Stimulated activated CD8-positive, alpha-beta memory T cell treated with anti-CD3 and anti-CD28 coated beads, Interleukin-15, amount 100 ng/mL, for 24 hours (primary cell): ENCODE measurements at places on chromosomes 1 and 21.

DNA sequence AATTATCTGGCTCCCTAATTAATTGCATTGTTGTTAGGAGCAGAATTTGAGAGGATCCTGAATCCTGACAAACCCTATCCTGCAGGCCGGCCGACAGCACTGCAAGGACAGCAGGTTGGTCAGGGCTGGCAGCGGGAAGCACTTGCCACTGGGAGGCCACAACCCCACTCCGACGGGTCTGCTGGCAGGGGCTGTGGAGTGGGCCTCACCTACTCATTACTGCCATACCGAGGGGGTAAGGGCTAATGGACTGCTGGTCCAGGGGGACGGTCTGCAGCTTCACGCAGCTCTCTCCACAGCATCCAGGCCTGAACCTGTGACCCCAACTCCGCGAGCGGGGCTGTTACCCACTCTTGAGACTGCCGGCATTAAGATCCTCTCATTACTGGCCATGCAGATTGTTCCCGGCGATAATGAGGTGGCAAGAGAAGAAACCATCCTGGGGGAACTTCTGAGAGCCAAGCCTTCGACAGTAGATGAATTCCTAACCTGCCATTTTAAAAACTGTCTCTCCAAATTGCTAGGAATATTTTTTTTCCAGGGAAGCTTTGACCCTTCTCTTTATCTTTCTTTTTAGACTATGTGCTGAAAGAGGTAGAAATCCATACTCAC lies 501.3 kb downstream of the OMA1 start:
- DNase-seq, result no peak

GRCh38 chr1:99439433-99440075 lies 175.3 kb downstream of the PLPPR4 start:
- DNase-seq, result no peak

DNA sequence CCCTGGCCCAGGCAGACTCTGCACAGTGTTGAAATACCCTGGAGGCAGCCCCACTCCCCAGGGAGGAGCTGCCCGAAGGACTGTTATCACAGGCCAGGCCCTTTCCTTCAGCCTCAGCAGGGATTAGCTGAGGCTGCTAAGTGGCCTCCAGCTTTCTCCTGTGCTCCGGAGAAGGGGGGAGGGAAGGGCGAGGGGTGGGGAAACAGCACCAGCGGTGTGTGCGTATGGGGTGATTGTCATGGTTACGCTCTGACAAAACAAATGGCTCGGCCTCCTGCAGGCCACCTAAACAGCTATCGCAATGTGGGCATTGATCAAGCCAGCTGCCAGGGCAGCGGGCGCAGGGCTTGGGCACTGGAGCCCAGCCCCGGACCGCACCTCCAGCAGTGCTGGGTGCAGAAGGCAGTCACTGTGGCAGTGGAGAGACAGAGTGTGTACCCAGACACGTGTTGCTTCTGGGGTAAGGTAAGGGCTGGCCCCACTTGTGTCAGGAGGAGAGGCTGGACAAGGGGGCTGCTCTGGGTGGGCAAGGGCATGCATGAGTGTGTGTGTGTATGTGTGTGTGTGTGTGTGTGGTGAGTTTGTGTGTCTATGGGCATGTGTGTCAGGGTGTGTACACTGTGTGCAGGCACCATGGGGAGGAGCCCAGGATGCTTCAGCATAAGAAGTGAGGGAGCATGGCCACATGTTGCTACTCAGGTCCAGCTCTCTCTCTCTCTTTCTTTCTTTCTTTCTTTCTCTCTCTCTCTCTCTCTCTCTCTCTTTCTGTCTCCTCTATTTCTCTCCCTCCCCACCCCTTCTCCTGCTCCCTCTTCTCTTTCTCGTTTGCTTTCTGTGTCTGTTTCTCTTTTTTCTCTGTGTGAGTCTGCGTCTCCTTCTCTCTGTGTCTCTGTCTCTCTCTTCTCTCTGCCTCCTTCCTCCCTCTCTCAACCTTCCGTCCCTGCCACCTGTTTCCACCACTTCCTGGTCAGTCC lies at the start of gene VWA5B1:
VWA5B1 (plus strand) TSS at position 252 of the 974 bp plus-strand sequence. CDS start 19,727 bp downstream, outside the sequence.
- DNase-seq, result no peak

DNA sequence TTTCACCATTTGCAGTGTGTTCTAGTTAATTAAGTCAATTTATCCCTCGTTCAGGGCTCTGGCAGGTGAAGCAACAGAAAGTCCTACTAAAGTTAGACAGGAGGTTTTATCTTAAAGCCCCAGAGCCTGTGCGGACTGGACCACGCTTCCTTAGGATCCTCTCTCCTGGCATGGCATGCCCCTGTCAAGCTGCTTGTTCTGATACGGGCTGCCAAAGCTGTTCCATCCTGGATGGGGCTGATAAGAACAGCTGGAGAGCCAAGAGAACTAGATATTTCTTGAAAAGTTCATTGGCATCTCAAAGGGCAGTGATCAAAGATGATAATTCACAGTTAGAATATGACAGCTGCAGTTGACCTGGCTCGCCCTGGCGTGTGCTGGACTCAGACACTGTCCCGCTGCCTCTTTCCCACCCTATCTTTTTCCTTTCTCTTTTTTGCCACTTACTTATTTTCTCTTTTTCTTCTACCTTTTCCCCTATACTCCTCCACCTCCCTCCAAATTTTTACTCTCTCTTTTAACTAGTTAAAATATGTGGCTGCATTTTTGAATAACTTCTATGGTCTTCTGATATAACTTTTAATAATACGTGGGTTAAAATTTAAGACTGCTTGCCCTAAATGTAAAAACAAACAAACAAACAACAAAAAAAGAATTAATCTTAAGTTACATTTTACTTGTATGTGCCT lies 96.7 kb downstream of the ABCA4 start:
- DNase-seq, result no peak

GRCh38 chr1:227131193-227131592 lies 187.1 kb downstream of the CDC42BPA start:
- DNase-seq, result no peak

- DNase-seq, result no peak
Measured at GRCh38 chr21:45522381-45522780, 19.9 kb downstream of the SLC19A1 start.

GRCh38 chr1:155327981-155328380 lies 7.3 kb downstream of the RUSC1 start:
- no peak for DNase-seq

DNA sequence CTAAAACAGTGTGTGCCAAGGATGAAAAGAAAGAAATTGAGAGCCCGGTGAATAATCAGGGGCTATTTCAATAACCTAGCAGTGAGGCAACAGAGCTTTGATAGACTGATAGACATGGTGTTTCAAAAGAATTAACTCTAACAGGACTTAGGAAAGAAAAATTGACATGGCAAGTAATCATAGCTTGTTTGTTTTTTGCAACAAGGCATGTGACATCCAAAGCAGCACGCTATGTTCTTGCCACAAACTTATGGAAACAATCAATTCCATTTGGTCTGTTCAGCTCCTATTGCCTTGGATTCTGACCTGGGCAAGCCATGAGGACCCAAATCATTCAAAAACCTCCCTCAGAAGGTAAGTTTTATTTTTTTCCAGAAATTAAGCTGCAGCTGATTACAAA lies 608.5 kb downstream of the SMYD3 start:
- DNase-seq, result no peak

DNA sequence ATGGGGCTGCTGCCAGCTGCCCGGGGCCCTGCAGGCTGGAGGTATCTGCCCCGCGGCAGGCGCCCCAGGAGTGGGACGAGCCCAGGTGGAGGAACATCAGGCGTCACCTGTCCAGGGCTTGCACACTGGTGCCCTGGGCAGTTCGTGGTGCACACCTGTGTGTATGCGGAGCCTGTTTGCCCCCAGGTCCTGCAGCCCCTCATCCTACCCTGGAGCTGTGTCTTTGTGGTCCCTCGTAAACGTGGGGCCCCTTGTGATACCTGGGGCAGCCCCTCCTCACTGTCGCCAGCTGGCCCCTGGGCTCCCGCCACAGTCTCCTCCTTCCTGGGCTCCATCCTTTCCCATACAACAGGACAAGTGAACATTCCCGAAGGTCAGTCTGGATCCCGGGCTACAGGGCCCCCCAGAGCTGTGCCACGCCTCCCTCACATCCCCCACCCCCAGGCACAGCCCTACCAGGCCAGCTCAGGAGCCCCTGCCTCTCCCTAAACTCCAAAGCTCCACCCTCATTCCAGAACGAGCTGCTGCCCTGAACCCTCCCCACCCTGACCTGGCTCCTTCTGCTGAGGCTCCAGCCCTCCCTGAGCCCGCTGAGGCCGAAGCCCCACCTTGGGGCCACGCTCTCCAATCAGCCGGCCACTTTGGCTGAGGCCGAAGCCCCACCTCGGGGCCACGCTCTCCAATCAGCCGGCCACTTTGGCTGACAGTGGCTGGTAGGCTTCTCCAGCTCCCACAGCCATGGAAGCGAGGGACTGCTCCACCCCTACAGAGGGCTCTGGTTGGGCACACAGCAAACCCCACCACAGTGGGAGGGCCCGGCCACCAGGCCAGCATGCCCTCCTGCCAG lies 42.6 kb downstream of the UBE2G2 start:
- DNase-seq, result no peak

DNA sequence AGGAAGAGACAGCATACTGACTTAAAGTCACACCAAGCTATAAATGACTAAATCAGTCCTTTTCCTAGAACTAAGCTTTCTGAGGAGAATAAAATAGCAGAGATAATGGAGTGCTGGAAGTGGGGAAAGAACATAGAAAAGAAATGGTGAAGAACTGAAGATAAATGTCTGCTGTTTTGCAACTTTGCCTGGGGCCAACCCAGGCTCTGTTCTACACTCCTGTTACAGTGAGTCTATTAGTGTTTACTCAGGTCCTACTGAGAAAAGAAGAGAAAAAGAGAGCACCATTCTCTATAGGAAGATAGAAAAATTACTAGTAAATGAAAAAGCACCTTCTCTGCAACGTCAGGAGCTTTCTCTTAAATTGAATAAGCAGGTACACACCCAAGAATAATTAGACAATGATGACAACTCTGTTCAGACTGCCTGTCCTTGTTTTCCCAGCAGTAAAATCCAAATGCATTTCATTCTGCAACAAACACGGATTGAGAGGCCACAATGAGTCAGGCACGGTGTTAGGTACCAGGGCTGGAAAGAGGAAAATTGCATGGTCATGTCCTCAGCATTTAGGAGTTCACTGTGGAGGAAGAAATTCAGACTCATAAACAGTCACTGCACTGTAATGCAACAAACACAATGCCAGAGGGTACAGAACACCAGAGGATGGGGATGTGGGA lies 139.4 kb upstream of the CAMK1G start:
- no peak for DNase-seq

DNA sequence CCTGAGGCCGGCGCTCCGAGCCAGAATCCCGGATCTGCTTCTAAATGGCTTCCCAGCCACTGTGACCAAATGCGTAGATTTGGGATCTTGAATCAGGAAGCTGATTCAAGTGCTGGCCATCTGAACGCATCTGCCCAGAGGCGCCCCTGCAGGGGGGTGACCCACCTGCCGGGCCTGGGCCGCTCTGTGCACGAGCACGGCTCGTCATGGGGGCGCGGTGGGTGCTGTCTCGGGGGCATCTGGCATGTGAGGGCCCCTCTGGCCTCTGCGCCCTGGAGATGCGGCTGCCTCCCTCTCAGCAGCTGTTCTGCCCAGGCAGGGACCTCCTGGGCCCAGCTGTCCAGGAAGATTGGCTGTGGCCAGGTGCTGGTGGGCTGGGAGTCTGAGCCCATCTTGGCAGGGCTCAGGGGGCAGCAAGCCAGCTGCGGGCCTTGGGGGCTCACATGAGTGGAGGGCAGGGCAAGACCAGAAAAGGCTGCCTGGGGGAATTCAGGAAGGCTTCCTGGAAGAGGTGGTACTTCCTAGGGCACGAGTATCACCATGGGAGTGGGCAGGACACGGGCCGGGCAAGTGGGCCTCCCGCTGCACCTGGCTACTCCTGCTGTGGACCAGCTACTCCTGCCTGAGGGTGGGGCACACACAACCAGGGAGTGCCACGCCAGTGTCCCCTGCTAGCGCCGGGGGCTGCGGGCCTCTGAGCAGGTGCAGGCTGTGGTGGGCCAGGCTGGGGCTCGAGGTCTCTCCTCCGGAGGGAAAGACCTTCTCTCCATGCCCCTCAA lies 25.1 kb downstream of the PLCH2 start:
- no peak for DNase-seq

DNA sequence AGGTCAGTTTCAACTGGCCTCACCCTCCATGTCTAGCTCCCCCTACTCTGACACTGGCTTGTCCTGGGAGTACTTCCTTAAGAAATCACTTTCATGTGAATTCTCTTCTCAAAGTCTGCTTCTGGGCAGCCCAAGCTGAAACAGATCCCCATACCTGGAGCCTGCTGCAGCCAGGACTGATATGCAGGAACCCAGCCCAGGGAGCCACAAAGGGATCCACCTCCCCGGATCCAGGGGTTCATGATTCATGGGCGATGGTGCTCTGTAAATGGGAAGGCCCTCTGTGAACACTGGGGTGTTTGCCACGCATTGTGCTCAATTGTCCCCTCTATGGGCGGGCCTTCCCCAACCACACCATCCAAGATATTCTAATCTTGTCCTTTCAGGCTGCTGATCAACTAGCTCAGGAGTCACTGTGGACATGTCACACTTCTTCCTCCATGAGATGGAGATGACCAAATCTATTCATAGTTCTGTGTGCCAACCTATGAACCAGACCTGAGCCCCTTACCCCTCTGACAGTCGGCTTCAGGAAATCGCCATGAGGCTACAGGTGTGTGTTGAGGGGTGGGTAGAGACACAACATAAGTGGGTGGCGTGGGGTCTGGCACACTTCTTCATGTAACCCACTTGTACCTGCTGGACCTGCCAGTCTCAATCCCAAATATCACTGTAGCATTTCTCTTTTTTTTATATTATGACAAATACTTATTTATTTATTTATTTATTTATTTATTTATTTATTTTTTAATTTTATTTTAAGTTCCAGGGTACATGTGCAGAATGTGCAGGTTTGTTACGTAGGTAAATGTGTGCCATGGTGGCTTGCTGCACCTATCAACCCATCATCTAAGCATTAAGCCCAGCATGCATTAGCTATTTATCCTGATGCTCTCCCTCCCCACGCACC lies 41.8 kb downstream of the RUNX3 start:
- no peak for DNase-seq

GRCh38 chr1:23867542-23867894 lies 572 bp downstream of the FUCA1 start:
- no peak for DNase-seq

DNA sequence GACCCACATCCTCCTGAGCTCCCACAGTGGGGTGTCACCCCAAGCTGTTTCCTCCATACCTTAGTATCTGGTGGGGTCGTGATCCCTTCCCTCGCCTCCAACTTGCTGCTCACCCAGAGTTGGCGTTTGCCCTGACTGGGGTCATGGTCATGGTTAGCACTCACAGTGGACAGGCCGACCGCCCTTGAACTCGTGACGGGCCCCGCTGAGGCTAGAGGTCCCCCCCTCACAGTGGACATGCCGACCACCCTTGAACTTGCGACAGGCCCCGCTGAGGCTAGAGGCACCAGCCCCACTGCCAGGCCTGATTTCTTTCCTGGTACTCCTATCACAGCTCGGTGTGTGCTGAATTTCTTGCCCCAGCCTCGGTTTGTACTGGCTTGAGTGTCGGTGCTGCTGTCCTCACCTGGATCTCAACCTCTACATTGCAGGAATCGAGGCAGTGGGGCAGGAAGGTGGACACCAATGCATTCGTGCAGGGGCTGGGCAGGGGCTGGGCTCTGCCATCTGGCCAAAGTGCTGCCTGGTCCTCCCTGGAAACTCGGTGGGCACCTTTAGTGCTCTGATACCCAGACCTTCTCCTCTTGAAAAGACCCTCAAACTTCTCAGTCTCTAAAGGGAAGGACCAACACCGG lies 37.5 kb upstream of the AJAP1 start:
- no peak for DNase-seq
